Activated CD8-positive, alpha-beta memory T cell treated with anti-CD3 and anti-CD28 coated beads for 24 hours (primary cell): ENCODE measurements at places on chromosomes 11 and 22.

DNA sequence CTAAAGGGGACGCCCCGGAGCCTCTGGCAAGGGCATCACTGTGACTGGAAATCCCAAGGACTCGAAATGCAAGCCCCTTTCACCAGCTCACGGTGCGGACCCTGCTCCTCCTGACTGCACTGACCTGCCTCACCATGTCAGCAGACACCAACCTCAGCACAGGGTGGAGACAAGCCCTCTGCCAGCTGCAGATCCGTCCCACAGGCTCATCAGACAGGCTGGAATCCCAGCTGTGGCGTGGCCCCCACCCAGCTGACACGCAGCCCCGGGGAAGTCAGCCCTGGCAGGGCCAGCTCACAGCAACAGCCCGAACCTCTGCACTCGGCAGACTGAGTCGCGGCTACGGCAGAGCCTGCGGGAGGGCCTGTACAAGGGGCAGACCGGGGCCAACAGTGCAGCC lies 36.8 kb downstream of the BRD1 start:
- DNase-seq: no peak

GRCh38 chr11:40129266-40129665 lies 1330.2 kb downstream of the LRRC4C start:
- no peak for DNase-seq

- no peak for DNase-seq
These were observed 10.7 kb downstream of the DSCAML1 start for GRCh38 chr11:117786135-117786870.

- no peak for DNase-seq
These were observed 1.5 kb downstream of the CRKL start for GRCh38 chr22:20918663-20919218.

- no peak for DNase-seq
These were observed 1.9 kb downstream of the HPS4 start for GRCh38 chr22:26481694-26482093.

DNA sequence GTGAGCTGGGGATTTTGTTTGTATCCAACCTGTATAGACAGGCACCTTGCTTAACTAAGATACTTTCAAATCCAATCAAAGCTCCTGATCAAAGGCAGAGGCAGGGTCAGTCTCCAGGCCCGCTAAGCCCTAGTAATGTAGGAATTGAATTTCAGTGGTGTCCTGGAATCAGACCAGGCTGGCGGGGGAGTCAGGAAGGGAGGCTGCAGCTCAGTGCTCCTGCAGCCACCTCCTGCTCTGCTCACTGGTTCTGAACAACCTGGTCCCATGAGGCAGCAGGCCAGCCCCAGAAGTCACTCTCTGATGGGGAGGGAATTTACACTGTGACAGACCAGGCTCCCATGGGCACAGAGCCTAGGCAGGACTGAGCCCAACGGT lies 38.5 kb upstream of the GALNT18 start:
- DNase-seq: no peak
